ENCODE measurements at places on chromosomes 4 and X.

DNA sequence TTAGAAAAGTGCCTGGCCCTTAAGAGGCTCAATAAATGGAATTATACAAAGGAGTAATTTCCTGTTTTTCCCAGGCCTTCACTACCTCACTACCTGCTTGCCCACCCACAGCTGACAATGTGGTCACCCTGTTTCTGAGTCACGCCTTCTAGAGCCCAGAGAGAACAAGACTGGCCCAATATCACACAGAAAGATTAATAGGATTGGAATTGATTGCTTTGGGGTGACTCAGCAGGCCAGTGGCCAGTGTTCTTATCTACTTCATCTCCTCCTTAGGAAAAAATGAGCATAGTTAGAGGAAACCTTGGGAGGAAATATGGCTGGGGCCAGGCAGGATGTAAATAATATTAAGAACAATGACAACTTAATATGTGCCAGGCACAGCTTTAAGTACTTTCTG, 4.5 kb upstream of the FGF16 start:
- no peak for DNase-seq

- no peak for DNase-seq
These were observed 40.8 kb upstream of the NUDT6 start for GRCh38 chr4:122963216-122963615.

- DNase-seq, result no peak
These were observed at the start of gene ANKRD37 for GRCh38 chr4:185396724-185397385. Gene ANKRD37, plus strand, starts transcription at chr4:185396841. Its CDS starts 83 bp downstream, at chr4:185396924.

DNA sequence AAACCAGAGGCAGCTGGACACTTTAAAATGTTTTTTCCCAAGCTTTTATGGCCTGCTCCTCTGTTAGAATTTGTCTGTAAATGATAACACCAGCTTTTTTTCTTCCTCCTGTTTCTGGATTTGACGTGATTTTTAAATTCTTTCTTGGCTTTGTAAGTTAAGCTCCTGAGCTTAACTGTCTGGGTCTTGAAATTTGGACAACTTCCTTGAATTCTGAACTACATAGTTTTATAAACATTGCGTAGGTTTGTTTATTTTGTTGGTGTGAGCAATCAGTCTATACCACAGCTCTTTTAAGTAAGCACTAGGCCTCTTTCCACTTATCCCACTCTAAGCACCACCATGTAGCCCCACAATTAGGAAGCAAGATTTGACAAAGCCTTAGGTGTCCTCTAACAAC, 144.4 kb upstream of the GUCY1A1 start:
- no peak for DNase-seq

GRCh38 chr4:77651820-77652219, 46.2 kb downstream of the CXCL13 start:
- no peak for DNase-seq

DNA sequence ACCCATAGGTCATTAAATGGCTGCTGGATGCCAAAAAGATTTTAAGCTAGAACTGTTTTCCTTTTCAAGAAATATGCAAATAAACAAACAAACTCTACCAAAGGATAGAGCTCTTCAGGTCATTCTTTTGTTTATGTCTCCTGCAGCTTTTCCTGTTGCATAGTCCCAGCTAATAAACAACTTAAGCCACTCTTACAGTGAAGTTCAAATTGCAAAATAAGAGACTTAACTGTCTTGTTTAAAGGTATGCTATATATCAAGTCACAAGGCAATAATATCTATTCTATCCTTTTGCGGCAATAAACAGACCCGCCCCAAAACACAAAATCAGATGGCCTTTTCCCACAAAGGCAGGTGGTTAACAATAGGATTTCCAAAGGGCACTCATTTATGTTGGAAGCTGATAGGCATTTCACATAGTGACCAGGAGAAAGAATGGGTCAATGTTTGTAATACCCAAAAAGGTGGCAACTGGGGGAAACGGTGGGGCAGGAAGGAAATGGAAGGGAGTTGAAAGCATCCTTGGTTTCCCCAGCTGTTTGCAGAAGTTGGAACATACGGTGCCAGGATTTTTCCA, 15.3 kb downstream of the HAND2 start:
- DNase-seq, result no peak

DNA sequence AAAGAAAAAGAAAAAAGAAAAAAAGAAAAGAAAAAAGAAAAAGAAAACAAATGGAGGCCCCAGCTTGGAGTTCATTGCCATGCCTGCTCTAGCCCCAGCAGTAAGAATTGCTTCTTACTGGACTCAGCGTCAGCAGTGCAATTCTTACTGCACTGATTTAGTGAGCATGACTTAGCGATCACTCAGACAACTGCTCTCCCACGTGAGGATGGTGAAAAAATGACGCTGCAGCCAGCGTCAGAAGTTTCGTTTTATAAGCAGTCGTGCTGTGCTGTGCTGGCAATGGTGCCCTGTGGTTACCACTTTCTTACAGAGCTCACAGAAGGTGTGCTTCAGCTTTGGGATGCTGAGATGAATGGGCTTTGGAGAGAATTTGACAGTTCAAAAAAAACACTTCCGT, 68.3 kb upstream of the DDX3X start:
- DNase-seq, result peak; percentile 27

DNA sequence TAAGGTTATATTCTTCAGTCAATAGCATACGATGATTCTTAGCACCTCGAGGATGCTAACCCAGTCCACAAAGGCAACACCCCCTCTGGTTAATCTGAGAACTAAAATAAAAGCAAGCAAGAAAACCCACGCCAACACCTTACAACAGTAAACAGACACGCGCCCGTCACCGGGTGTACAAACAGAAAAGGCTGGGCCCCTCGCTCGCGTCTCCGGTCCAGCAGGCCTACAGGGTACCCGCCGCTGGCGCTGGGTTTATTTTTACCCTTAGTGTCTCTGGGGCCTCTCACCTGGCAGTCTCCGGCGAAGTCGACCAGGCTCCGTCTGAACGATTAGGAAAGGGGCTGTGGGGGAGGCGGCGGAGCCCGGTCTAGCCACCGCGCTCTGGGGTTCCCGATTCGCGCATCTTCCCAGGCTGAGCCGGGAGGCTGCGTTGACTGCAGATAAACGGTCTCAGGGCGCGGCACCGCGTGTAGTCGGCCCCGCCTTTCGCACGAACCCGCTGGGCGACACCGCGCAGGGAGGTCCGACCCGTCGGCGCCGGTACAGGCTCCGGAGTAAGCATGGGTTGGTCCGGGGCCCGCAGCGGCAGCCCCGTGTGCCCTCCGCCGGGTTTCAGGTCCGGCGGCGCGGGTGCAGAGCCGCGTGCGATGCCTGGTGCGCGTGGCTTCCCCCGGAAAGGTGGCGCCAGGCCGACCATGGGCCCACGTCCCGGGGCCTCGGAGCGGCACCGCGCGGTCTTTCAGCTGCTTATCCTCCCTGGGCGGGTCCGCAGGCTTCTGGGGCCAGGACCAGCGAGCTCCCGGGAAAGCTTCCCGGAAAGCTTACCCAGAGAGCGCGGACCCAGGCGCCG, 441 bp downstream of the SLC9B2 start:
- DNase-seq, result peak; percentile 70

- DNase-seq, result no peak
These were observed 87.6 kb upstream of the VCX3B start for GRCh38 chrX:8377041-8377440.

DNA sequence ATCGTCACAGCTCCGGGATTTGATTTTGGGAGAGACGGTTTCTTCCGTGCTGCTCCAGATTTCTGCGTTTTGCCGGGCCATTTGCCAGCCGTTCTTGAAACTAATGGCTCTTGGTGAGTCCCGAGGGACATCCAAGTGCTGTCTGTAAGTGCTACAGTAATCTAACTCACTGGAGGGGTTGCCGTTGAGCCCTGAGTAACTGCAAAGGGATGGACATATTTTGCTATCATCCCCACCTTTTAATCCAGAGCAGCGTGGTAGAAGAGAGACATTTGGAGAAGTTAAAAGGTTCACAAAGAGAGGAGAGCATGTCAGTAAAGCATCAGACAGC, 88.9 kb upstream of the PDLIM3 start:
- no peak for DNase-seq

DNA sequence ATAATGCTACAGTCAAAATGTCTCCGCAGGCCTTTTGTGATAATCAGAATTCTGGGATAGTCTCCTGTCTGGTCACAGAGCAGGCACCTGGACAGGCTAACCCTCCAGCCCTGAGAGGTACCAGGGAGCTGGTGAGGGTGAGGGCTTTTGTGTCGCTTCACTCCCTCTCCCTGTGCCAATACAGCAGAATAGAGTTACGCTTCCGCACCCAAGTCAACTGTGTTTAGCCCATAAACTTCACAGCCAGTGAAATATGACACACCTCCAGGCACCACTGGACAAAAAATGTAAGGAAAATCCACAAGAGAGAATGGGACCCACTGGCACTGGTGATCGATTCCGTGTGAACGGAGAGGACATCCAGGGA, 1.3 kb downstream of the GAK start:
- DNase-seq, result no peak

DNA sequence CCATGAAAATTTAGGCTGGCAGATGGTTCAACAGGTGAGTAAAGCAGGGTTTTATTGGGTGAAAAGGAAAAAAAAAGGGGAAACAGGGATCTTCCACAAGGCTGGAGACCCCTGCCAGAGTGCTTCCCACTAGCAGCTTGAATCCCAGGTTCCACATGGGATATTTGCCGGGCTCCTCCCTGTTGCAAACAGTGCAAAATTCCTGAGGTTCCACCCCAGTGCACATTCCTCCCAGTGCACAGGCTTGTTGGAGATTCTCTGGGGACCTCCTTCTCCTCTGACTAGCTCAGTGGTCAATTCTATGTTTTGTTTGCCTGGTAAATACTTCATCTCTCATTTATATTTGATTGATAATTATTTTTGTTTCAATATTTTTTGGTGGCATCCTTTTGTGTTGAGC, 66.4 kb upstream of the UGT2B15 start:
- DNase-seq, result no peak

DNA sequence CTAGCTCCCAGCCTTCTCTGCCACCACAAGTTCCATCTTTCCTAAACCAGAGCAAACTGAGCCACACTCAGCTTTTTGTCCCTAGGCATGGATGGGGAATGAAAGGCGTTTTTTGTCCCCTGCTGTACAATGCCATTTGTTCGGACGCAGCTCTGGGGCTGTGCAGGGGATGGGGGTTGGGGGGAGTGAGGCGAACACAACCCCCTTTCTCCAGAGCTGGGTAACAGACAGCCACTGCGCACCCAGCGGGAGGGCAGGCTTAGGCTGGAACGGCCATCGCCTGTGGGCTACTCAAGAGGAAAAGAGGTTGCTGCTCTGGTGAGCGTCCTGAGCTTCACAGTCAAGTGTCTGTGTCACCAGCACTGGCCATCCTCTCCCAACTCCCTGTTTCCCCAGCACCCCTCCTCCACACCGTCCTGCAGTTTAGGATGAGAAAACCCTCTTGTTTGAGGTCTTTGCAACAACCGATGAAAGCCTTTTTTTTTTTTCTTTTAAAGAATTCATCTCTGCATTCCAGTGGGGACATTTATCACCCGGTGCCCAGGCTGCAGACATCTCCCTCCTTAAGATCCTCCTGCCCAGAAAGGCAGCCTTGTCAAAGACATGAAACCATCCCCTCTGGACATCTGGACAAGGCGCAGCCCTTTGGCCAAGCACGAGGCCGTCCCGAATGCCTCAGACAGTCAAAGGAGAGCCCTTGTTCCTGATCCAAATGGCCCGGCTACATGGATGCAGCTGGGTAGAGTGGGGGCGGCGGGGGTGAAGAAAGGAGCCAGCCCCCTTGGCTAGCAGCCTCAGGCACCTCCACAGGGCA, 419.6 kb downstream of the BCOR start:
- DNase-seq, result no peak

- DNase-seq, result no peak
These were observed 53.8 kb upstream of the ATXN3L start for GRCh38 chrX:13373431-13374187.

DNA sequence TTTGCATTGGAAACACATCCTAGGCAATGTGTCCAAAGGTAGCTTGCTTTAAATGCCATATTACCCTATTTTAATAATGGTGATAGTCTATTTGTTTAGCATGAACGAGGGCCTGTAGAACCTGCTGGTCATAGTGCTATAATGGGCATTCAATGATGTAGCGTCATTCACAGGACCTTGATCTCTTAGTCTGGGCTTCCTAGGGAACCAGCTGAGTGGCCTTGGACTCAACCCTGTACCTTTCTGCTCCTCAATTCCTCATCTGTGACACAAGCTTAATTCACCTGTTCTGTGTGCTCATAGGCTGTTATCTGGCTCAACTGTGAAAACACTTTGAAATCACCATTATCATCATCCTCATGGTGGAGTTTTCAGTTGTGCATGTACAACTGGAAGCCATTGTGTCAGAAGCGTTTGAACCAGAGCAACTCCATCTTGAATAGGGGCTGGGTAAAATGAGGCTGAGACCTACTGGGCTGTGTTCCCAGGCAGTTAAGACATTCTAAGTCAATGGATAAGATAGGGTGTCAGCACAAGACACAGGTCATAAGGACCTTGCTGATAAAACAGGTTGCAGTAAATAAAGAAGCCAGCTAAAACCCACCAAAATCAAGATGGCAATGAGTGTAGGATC, 346.8 kb upstream of the KLF3 start:
- DNase-seq, result no peak

GRCh38 chr4:104393655-104394324, 100.9 kb downstream of the CXXC4 start:
- no peak for DNase-seq

- no peak for DNase-seq
These were observed 66.1 kb upstream of the ACSL1 start for GRCh38 chr4:184891816-184892397.

DNA sequence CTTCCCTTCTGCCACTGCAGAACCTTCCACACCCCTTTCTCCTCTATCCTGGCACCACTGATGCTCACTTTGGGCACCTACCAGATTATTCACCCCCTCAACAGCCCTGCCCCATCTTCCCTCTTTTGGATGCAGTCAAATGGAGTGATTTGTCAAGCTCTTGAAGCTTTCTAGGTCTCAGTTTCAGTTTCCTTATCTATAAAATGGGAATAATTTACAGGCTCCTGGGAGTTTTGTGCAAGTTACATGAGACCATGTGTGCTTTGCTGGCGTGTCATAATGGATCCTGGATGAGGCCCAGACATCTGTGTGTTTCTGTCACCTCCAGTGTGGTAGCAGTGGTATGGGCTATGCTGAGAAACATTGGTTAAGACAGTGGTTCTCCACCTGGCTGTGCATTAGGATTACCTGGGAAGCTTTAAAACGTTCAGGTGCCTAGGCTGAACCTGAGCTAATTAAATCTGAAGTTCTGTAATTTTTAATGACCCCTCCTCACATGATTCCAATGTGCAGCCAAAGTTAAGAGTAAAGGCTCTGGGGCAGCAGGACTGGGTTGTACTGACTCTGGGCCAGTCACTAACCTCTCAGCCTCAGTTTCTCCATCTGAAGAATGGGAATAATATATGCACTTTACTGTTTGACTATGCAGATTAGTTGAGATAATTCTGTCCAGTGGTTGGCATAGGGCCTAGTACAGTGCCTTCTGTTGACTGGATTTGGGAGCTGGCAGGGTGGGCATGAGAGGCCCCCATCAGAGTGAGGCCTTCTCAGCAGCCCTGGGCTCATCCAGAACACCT, 6.8 kb upstream of the MGST2 start:
- no peak for DNase-seq

- DNase-seq, result no peak
These were observed 35.0 kb upstream of the CDKN2AIP start for GRCh38 chr4:183409483-183409882.

DNA sequence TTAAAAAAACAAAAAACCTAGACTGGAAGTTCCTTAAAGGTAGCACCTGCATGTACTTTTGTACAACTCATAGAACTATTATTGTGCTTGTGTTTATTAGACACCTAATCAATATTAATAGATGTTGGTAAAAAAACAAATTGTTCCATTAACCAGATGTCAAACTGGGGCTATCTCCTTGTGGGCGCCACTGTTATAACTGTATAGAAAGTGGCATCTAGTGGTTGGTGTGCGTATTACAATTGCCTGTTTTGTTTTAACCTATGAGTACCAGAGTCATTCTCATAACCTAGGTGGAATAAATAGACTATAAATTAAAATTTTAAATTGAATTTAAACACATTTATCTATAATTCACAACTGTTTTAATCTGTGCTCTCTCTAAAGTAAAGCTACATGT, 97.4 kb downstream of the COL4A5 start:
- no peak for DNase-seq

Measured in CD4-positive, alpha-beta T cell treated with Interleukin-12 subunit alpha and Interleukin-12 subunit beta, for 1 hour (primary cell).